Sigmoid colon (tissue), 7 donors: ENCODE measurements at places on chromosomes 13 and 19. TPM values are rescaled to one million over a fixed set of nuclear protein-coding genes. Genes with fewer than 3 reads are reported as not detected.

TEX29 gene
- 1.5 TPM for total RNA-seq

F7 gene
- not detected for total RNA-seq

DNA sequence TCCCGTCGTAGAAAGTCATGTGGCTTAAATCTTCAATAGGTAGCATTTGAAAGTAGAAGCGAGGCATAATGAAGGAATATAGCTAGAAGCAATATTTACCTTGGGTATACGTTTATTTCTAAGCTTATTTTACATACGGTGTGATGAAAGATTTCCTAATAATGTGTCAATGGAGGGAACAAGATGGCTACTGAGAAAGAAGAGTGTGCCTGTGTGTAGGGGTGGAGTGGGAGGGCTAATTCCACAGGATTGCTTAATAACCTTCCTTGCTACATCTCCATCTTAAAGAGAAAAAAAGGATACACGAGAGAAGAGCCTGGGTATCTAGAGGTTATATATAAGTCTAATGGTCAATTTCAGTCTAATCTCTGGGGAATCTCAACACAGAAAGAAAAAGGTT is 2.0 kb downstream of the SPART start:
- no peaks in the 10 kb centered on the region for H3K27me3 ChIP-seq
- H3K36me3 ChIP-seq: no peaks in the 10 kb centered on the region
- H3K4me1 ChIP-seq: peaks cover 27% of the 10 kb centered on the region
- H3K4me3 ChIP-seq: peak overlapping the region; percentile 83
- H3K27ac ChIP-seq: peak overlapping the region; percentile 100
- DNase-seq: no peak

GRCh38 chr19:44808463-44809371 is at the start of gene BCAM:
BCAM (plus strand) TSS chr19:44809103; CDS start chr19:44809125, 22 bp downstream.
- H3K4me3 ChIP-seq: peak within 1 kb of the TSS; percentile 50
- peaks cover 28% of the 10 kb centered on the region for H3K4me1 ChIP-seq
- H3K27me3 ChIP-seq: no peaks in the 10 kb centered on the region
- H3K36me3 ChIP-seq: no peaks in the 10 kb centered on the region
- H3K27ac ChIP-seq: peak within 1 kb of the TSS; percentile 64

DNA sequence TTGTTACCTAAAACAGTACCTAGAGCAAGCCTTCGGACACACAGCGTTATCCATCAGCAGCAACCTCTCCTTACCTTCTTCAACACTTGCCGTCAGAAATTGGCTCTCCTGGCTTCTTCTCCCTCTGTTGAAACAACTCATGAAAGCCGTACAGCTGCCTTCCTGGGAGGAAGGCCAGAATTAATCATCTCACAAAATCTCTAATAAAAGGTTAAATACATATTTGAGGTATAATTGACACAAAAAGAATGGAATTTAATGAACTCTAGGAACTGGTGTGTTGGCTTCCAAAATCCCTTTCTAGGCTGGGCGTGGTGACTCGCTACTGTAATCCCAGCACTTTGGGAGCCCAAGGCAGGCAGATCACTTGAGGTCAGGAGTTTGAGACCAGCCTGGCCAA is 37.3 kb upstream of the GTF2F2 start:
- H3K27ac ChIP-seq: no peak overlapping the region
- DNase-seq: no peak
- no peaks in the 10 kb centered on the region for H3K4me1 ChIP-seq
- H3K36me3 ChIP-seq: no peaks in the 10 kb centered on the region
- H3K27me3 ChIP-seq: no peaks in the 10 kb centered on the region

GNG7 gene
- total RNA-seq: 8.0 TPM
